ENCODE measurements at places on chromosomes 13 and 19.

DNA sequence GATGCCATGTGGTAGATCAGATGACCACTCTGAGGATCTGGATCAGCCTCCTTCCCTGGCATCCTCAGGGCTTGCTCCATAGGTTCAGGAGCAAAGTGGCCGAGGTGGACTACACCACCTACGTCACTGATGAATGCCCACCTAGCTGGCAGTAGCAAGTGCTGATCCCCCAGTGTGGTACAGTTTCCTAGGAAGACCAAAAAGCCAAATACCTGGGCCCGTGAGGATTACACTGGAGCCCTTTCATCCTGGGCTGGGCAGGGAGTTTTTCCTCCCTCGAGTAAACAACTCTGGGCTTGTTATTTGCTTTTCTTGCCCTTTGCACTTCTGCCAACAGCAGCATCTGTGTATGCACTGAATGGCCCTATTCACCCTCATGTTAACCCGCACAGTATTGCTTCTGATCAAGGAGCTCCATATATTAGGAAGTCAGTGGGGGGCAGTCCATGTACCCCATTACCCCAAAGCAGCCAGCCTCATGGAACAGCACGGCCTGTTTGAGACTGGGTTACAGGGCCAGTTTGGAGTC, 3.3 kb upstream of the MYADM start:
- no peak for ATAC-seq

- no peak for ATAC-seq
Measured at GRCh38 chr13:92074658-92075057, 676.2 kb downstream of the GPC5 start.

DNA sequence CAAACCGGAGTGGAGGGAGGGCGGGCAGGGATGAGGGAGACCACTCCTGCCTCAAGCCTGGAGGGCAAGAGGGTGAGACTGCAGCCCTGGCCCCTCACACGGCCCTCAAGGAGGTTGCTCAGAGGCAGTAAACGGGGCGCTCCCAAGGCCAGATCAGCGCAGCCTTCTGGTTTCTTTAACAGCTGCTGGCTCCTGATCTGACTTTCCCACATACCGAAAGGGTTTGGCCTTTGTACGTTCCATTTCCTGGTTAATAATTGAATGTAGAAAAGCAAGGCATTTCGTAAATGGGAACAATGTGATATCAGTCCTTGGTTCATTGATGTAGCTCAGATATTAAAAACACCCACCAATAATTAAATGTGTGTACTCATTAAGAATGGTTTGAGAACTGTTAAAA, 71.5 kb downstream of the GGACT start:
- ATAC-seq = no peak

DNA sequence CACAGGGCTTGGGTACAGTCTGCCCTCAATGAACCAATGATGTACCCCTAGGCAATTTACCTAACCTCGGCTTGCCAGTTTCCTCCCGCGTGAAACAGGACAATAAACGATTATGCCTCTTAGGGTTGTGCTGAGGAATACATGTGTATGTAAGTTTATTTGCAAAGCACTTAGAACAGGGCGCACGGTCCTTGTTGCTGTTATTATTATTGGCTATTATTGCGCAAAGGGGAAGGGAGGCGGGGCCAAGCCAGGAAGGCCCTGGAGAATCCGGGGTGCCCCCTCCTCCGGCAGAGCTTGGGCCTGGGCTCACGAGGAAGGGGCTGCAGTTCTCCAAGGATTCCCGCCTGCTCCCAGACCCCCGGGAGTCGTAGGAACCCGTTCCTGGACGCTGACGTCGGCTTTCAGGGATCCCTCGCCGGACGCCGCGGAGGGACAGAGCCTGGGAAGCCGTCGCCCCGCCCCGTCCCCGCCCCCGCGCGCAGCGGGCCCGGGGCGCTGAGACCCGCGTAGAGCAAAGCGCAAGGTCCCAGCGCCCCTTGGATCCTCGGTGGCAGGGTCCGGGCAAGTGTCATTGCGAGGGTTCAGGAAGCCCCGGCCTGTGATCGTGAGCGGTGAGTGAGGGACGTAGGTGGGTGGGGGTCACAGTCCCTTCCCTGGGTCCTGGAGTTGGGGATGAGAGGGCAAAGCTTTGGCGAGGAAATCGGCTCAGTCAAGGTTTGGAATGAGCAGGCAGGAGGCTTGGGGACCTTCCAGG, at the start of gene TMEM91:
TMEM91 (plus strand) TSS at position 293 of the 757 bp plus-strand sequence. CDS start 1,777 bp downstream, outside the sequence.
- peak; percentile 45 for ATAC-seq

DNA sequence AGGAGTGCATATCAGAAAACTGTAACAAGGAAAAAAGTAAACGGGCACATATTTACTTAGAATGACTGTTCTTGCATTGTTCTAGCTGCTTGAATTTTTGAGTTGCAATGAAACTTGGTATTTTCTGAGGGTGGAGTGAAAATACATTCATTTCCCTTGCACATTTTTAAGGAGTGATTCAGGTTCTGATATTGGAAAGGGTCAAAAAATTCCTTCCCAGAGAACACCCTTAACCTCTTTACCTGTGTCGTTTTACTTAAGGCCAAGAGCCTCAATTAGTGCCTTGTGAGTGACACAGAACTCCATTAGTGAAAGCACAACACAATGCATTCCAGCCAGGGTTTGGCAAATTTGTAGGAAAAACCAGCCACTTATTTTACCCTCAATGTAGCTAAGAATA, 2.3 kb downstream of the ITGBL1 start:
- ATAC-seq = no peak

DNA sequence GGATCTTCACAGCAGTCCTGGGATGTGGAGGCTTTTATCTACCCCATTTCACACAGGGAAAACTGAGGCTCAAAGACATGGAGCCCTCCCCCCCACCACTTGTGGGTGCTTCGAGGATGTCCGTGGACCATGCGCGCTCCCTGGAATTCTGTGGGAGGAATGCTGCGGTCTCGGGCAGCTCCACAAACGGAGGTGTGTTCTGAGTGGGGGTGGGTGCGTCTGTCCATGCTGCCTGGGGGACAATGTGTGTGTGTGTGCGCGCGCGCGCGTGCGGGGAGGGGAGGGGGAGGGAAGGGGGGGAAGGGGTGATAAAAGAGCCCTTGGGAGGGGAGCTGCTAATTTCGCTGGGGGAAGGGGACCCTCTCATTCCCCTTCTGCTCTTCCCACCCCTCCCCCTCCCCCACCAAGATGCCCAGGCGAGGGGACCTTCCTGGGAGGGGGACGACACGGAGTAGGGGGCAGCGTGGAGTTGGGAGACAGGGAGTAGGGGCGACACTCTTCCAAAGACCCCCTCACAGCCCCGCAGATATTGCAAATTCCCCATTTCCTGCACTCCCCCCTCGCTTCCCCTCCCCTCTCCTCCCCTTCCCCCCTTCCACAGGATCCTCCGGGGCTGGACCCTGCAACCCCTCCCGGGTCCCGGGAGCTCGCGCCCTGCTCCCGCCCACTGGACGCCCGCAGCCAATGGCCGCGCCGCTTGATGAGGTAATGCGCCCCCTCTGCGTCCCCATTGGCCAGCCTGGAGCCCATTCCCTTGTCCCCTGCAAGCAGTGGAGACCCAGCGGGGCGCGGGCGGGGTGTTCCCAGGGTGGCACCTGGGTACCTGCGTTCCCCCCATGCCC, 18.9 kb upstream of the ZNRF4 start:
- ATAC-seq = no peak

- no peak for ATAC-seq
Measured at GRCh38 chr19:3653865-3654513, 27.4 kb upstream of the CACTIN start.

DNA sequence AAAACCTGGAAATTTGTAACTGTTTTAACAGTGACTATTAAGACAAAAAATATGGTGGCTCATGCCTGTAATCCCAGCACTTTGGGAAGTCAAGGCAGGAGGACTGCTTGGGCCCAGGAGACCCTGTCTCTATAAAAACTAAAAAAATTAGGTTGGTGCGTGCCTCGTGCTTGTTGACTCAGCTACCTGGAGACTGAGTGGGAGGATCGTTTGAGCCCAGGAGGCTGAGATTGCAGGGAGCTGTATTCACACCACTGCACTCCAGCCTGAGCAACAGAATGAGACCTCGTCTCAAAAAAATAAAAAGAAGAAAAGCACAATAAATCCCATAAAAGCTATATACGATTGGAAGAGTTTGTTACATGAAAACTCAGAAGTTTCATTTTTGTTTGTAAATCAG, 23.7 kb downstream of the KLF5 start:
- no peak for ATAC-seq

DNA sequence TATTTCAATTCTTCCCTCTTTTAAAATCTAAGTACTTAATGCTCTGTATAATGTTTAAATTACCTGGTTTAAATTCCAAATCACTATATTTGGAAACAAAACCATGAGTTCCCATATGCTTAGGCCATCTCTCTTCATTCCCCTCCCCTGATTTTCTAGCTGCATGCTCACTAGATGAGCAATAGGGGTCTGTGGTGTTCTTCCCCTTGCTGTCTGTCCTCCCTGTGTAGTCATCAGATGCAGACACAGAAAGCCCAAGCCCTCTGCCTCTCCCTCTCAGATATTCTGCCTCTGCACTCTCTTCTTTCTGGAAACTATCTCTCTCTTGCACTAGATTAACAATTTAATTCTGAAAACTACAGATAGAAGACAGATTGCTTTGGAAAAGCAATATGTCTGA, 1730.2 kb downstream of the OLFM4 start:
- no peak for ATAC-seq

- peak; percentile 6 for ATAC-seq
Measured at GRCh38 chr19:48170817-48171347, 402 bp downstream of the ZSWIM9 start.

GRCh38 chr19:58575183-58576041, 2.3 kb upstream of the MZF1 start:
- ATAC-seq = peak; percentile 72

DNA sequence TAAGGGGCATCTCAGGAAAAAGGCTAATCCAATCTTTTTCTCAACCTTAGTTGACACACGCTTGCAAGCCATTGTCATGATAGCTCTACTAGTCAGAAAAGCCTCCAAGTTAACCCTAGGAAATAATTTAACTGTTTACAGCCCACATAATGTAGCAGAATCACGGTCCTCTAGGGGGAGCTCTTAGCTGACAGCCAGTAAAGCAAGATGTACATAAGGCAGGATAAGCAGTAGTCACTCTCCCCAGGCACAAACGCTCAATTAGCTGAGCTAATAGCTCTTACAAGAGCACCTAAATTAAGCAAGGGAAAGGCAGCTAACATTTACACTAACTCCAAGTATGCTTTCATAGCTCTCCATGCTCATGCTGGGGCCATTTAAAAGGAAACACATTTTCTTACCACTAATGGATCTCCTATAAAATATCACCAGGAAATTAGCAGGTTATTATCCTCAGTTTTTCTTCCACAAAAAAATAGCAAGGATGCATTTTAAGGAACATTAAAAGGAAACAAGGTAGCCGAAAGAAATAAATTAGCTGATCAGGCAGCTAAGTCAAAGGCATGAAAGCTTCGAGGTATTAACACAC, 33.7 kb upstream of the ZSCAN5A start:
- ATAC-seq = no peak

GRCh38 chr13:25943658-25944057, 108.2 kb downstream of the SHISA2 start:
- ATAC-seq = no peak

DNA sequence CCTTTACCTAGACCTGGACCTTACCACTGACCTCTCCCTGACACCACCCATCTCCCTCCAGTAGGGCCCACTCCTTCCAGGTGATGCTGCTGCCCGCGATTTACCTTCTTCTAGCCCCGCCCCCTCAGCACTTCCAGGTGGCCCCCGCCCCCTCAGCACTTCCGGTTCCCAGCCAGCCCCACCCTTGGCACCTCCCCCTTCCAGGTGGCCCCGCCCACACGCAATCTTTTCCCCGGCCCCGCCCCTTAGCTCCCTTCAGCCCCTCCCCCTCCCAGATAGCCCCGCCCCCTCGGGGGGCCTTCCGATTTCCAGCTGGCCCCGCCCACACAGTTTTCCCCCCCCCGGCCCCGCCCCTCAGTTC, 586 bp downstream of the LIG1 start:
- ATAC-seq = peak; percentile 70

GRCh38 chr19:2533686-2534422, 57.9 kb downstream of the GADD45B start:
- no peak for ATAC-seq

DNA sequence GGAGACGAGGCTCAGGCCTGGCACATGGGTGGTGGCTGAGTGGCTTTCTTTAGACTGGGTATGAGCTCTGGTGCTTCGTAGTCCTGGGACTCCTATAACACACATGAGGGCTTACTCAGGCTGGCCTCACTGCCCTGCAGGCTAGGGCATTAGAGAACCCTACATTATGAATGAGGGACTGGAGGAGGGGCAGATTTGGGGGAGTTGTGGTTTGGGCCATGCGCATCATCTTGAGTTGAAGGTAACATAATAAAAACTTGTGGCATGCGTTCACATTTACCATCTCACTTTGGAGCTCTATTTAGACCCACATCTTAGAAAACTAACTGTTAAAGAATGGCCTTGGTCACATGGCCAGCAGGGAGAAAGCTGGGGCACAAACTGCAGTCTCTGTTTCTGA, 54.2 kb downstream of the STARD13 start:
- no peak for ATAC-seq

DNA sequence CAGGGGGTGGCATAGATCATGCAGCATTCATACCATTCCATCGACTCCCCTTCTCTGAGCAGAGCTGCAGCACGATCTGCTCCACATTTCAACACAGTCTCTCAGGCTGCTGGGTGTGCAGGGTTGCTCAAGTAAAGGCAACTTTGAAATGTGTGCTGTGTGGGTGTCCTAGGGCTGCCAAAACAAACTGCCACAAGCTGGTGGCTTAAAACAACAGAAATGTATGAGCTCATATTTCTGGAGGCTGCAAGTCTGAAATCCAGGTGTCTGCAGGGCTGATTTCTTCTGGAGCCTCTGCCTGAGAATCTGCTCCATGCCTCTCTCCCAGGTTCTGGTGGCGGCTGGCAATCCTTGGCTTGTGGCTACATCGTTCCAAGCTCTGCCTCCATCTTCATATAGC, 63.7 kb upstream of the WDFY2 start:
- no peak for ATAC-seq

DNA sequence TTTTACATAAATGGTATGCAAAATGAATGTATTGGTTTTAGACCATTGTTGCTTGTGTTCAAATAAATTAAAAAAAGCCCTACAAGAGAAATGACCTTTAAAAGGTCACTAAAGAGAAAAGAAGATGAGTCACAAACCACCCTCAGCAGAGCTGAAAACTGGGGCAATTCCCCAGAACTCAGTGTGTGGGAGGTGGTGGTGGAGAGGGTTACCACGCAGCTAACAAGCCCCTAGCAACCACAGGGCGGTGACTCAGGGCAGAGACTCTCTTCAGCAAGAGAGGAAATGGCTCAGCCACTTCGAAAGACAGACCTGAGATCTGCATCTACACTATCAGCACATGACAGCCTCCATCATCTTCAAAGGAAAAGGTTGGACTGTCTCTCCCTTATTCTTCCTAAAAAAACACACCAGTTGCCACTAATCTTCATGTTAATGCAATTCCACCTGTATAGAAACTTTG, 29.4 kb upstream of the NDFIP2 start:
- peak; percentile 100 for ATAC-seq

DNA sequence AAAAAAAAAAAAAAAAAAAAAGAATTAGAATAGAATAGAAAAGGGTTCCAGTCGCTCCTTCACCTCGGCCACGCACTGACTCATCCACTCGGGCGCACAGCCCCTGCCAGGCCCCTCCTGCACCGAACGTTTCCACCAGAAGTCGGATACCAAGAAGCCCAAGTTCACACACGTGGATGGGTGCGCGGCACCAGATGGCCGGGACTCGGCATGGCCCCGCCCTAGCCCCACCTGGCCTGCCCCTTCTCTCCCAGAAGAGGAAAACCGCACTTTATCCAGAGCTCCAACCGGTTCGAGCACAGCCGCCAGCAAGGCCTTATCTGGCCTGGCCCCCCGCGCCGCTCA, 5.9 kb downstream of the PRR36 start:
- ATAC-seq = no peak

- no peak for ATAC-seq
Measured at GRCh38 chr13:33846303-33847062, 28.5 kb downstream of the RFC3 start.

GRCh38 chr13:41370736-41371135, 59.7 kb downstream of the NAA16 start:
- no peak for ATAC-seq
